NCI-H1092 treated with DMSO at 0.1 percent for 48 hours (cell line): ENCODE measurements at places on chromosomes 3 and 15.
A peak's percentile ranks its signal among the peaks of the same experiment; 100 is the strongest.

DNA sequence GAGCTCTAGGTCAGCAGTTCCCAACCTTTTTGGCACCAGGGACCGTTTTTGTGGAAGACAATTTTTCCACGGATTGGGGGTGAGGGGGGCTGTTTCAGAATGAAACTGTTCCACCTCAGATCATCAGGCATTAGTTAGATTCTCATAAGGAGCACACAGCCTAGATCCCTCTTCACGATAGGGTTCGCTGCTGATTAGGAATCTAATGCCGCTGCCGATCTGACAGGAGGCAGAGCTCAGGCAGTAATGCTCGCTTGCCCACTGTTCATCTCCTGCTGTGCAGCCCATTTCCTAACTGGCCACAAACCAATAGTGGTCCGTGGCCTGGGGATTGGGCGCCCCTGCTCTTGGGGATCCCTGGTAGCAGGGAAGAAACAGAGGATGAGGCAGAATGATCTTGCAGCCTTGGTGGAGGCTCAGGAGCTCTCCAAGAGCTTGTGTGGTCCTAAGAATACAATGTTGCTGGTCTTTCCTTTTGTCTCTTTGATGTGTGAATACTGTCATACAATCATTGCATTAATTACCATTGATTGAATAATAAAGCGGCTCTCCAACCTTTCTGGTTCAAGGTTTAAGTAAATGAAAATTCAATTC lies 183.2 kb downstream of the FNDC3B start:
- DNase-seq = no peak

- DNase-seq = no peak
Measured at GRCh38 chr15:89307791-89308190, 26.8 kb downstream of the POLG start.

- no peak for DNase-seq
Measured at GRCh38 chr15:81221449-81221848, 24.8 kb downstream of the IL16 start.

- DNase-seq = peak; percentile 90
Measured at GRCh38 chr15:67254238-67255175, at the start of the genes AAGAB and IQCH. Gene AAGAB (minus strand): TSS chr15:67254661. CDS start chr15:67254631, 30 bp downstream. Gene IQCH (plus strand): TSS chr15:67254786. CDS start chr15:67254897, 111 bp downstream.

DNA sequence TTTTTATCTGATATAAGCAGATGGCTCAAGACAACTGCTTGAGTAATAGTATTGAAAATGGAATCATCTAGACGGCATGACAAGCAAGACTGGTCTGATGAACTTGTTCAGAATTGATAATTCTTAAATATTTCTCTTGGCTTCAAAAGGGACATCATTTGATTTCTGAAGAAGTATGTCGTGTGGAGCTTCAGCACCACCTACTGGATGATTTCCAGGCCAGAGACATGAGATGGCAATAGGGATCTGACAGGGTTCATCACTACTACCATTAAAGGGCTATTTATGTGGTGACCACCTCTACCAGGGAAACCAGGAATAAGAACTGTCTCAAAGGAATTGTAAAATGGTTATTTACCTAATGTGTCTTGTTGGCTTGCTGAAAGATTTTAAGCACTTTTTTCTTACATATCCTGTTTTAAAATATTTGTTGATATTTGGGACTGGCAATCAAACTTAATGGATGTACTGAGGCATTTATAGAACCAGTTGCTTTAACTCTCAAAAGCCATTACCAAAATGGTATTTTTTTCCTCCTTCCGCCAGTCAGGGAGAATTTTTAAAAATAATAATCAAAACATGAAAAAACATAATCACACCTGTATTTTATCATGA lies 99.5 kb upstream of the FAM98B start:
- DNase-seq = peak; percentile 22

- no peak for DNase-seq
Measured at GRCh38 chr15:38217191-38217595, 35.4 kb upstream of the SPRED1 start.

DNA sequence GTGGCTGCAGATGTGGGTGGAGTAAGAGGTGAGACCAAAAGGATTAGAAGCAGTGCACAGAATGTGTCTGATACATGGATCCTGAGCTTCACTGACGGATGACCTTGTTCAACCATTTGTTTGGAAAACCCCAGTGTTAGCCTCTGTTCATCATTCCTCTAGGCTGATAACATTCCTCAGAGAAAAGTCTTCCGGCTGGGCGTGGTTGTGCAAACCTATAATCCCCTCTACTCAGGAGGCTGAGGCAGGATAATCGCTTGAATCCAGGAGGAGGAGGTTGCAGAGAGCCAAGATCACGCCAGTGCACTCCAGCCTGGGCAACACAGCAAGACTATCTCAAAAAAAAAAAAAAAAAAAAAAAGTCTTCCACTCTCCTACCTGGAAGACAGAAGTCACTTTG lies 23.1 kb upstream of the CHD2 start:
- DNase-seq = no peak

DNA sequence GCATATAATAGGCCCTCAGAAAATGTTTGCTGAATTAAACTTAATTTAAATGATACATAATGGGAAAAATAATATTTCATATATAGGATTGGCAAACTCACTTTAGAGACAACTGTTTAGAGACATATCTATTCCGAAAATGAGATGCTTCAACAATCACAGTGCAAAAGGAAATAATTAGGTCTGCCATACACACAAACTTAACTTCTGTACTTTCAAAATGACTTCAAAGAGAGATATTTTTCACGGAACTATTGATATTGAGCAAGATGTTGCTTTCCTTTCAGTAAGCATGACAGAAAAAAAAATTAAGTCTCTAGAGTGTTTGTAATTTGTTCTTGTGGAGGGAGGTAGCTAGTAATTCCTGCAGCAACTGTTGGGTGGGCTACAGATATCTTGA lies 769.5 kb downstream of the TUSC7 start:
- no peak for DNase-seq

GRCh38 chr3:177114253-177114652 lies 83.0 kb downstream of the TBL1XR1 start:
- DNase-seq = no peak

DNA sequence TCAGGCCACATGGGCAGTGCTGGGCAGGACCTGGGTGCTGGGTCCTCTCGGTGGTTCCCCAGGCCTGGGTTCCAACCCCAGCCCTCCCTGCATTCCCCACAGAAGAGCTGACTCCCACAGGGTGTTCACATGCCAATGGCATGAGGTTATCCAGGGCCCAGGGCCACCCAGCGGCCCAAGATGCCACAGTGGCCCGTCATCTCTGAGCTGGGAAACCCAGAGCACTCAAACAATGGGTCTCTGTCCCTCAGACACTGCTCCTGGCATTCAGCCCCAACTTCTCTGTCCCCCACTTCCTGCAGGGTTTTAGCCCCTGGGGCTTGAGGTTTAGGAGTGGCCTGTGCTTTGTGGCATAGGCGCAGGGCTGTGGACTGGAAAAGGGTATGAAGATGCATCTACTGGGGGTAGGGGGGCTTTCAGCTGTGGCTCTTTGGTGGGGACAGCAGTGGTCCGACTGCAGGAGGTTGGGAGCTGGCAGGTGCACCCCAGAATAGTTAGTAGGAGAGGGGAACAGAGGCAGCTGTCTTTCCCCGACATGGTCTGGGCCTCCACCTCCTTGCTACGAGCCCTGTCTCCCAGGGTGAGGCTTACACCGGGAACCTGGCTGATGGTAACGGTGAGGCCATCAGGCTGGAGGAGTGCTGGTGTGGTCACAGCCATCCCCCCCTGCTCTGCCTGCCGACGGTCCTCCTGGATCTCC lies 1.7 kb downstream of the CCDC9B start:
- DNase-seq = no peak
